Kidney glomerular epithelial cell (primary cell): ENCODE measurements at places on chromosomes 11 and 22.
A peak's percentile ranks its signal among the peaks of the same experiment; 100 is the strongest.

DNA sequence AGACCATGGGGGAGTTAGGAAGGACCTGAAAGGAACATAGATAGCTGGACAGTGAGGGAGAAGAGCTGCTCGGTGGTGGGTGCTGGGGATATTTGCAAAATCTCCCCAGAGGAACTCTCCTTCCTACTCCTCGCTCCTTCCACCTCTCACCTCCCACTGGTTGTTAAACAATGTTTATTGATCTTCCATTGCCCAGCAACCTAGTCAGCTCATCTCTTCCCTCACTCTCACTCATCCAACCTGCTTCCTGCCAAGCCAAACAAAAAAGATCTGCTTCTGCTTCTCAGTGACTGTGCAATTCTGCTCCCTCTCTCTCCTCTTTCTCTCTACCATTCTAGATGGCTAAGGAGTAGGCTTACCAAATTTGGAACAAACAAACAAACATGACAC, 115.0 kb downstream of the SLC1A2 start:
- DNase-seq, result peak; percentile 12

DNA sequence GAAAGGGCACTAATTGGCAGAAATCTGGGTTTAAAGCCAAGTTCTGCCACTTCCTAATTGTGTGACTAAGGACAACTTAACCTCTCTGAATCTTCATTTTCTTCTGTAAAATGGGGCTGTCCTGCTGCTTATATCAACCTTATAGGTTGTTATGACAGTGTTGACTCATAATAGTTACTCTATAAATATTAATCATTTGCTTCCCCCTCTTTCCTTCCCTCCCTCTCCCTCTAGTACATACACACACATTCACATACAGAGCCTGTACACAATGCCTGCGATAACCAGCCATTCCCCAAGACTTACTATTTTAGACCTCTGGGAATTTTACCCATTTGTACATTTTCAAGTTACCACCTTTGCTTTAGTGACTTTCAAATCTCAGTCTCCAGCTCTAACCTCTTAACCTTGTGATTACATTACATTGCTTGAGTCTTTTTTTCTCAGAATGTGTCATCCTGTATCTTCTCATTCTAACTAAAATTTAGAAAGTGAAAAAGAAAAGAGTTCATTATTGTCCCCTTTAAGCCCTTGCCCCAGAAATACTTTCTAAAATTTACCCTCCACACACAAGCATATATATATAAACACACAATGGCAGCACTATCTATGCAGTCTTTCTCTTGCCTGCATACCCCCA, 31.9 kb downstream of the GDPD4 start:
- DNase-seq, result no peak

DNA sequence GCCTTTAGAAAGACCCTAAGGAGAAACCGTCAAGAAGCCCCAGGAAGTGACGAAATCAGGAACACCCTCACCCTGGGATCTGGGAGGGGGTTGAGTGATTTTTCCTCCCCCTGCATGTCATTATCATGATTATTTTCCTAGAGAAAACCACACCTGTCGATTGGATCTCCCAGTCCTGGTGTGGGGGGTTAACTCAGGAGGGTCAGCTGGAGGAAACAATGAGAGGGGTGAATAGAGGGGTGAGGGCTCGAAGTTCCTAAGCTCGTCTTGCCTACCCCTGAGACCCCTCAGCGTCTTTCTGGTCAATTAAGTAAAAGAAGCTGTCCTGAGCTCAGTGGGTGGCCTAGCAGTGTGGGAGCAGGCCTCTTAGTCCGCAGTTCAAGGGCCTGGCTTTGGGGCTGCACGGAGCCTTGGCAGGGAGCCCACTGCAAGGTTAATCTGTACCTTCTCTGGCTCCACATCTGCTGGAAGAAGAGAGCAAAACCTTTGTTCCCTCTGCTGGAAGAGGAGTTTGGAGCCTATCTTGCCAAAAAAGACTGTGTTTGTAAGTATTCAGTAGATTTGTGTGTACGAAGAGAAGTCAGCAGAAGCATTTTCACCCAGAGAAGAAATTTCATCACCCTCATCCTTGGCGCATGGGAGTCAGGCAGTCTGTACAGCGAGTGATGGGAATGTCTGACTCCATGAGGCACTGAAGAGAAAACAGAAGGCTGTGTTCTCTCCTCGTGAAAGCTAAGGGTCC, 34.2 kb upstream of the FTH1 start:
- DNase-seq, result peak; percentile 69

DNA sequence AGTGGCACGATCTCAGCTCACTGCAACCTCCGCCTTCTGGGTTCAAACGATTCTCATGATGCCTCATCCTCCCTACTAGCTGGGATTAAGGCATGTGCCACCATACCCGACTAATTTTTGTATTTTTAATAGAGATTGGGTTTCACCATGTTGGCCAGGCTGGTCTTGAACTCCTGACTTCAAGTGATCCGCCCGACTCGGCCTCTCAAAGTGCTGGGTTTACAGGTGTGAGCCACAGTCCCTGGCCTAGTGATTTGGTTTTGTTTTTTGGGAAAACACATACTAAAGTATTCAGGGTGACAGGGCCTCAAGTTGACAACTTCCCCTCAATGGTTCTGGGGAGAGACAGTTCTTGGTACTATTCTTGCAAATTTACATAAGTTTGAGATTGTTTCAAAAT, 22.1 kb downstream of the TNRC6B start:
- no peak for DNase-seq

GRCh38 chr11:119166368-119167076, 2.0 kb upstream of the NLRX1 start:
- peak; percentile 89 for DNase-seq

DNA sequence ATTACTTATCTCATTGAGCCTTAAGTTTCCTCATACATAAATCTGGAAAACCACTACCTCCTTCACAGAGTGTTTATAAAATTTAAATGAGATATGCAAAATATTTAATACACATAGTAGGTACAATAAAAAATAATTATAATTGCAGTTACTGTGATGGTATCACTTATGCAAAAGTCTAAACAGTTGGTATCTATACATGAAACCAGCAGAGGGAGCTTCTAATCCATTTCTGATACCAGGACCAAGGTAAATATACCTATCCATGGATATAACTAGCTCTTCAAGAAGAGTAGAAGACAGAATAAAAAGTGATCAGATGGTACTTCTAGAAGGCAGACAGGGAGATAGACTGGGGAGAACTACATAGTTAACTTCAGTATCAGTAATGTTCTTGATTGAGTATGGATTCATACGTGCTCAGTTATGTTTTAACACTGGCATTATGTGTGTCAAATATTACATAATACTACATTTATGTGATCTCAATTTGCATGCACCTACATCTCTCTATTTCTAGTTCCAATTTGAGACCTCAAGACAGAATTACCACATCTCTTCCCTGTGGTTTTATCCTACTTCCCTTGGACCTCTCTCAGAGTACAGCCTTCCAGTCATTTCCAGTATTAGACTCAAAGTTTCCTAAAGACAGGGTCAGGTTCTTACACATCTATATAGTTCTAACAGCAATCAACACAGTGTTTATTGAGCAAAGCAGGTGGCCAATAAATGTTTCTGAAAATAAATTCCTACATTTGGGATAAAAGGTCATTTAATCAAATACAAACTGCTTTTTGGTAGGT, 13.7 kb upstream of the TSG101 start:
- peak; percentile 4 for DNase-seq

GRCh38 chr22:48844056-48844675, 983.5 kb downstream of the BRD1 start:
- DNase-seq, result no peak

DNA sequence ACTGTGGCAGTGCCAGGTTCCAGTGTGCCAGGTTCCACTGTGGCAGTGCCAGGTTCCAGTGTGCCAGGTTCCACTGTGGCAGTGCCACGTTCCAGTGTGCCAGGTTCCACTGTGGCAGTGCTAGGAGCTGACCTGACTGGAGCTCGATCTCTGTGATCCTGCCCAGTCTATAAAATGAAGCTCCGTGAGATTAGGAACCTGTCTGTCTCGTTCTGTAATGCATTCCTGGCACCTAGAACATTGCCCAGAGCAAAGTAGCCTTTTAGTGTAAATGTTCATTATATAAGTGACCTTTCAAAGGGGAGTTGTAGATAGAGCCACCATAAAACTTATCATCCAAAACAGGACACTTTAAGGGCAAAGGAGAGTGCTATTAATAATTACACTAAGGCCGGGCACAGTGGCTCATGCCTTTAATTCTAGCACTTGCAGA, 36.0 kb downstream of the ART5 start:
- DNase-seq, result no peak

DNA sequence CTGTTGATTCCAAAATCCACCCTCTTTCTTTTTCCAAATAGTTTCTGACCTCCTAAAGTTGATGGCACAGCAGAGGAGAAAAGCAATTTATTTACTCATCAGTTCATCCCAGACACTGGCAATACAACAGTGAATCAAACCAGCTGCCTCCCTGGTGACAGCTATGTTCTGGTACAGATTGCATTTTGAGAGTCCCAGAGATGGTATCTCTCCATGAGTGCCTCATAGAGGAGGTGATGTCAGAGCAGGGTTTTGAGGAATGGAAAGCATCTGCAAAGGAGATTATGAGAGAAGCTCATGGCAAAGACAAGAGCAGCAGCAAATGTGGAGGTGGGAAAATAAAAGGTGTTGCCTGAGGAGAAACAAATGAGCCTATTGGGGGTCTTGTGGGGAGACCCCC, 377.2 kb downstream of the MN1 start:
- DNase-seq, result no peak

DNA sequence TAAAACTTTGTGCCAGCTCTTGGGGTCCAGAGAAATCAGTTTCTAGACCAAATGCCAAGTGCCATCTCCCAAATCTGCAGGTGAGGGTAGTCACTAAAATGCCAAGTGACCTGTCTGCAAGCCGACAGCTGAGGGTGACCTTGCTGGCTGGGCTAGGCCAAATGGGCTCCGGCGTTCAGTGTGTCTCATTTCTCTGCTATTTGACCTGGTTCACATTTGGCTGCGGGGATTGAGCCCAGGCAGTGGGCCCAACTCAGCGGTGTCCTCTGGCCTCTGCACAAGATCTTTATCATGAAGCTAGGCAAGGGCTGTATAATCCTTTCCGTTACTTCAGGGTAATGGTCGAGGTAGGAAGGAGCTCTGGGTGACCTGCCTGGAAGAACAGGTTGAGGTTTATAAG, 87.5 kb downstream of the SNX19 start:
- DNase-seq, result no peak

DNA sequence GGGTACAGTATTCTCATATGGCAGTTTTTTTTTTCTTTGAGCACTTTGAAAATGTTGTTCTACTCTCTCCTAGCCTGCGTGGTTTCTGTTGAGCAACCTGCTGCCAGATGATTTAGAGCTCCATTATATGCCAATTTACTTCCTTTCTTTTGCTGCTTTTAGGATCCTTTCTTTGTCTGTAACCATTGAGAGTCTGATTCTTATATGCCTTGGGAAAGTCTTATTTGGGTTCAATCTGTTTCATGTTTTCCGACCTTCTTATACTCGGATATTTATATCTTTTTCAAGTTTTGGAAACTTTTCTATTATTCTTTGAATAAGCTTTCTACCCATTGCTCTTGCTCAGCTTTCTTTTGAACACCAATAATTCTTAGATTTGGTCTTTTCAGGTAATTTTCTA, 138.1 kb upstream of the RAG2 start:
- no peak for DNase-seq

DNA sequence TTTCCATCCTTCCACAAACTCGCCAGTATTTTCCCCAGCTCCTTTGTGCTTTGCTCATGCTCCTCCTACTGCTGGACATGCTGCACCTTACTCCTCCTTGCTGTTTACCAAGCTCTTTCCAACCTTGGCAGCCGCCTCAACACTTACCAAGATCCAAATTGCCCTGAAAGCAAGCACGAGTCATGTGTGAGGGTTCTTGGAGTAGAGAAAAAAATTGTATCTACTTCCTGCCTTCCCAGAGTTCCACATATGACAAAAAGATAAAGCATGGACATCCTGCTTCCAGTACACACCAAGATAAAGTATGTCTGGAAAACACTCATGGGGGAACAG, 767.5 kb downstream of the NTM start:
- DNase-seq, result no peak

DNA sequence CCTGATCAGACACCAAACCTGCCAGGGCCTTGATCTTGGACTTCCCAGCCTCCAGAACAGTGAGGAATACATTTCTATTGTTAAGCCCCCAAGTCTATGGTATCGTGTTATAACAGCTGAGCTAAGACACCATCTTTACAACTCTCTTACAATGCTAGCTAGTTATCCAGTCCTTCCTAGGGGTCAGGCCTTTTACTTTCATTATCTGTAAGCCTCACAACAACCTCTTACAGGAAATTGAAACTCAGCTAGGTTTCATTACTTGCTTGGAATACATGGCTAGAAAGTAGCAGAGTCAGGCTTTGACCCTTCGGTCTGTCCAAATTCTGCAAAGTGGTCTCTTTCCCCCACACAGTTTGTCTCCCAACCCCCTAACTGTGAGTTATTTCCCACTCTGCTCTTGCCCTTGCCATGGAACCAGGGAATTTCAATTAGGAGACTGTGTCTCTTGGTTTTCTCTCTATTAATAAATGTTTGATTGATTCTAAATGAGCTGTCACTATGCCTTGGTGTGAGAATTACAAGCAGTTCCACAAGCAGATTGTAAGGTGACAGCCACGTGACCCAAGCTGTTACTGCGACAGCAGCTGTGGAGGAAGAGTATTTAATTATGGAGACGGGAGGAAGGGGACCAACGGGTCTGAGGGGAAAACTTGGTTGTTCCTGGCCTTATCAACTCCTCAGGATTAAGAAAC, 38.4 kb upstream of the CLMP start:
- DNase-seq, result no peak

DNA sequence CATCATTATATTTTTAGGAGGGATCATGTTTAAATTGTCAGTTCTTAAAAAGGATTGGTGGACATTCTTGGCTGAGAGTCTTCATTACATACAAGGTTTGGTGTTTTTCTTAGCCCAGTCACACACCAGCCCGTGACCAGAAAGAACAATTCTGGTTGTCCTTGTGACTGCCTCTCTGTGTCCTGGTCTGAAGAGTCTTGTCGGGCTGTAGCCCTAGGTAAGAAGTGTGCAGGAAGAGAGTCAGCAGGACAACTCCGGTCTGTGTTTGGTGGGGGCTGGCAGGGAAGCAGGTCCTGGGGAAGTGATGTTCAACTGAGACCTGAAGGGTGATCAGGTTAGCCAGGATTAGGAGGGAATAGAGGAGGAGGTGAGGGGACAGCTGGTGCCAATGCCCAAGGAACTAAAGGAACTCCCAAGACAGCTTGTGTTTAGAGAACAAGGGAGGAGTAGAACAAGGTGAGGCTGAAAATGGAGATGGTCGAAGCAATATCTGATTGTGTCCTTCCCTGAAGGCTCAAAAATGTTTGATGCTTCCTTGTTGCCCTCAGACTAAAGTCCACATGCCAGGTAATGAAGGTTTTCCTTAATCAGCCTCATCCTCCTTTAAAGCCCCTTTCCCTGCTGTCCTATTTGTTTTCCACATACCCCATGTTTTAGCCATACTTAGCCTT, 65.3 kb upstream of the ADORA2A start:
- DNase-seq, result no peak

- no peak for DNase-seq
These were observed 45.6 kb downstream of the PISD start for GRCh38 chr22:31616315-31616980.
